ENCODE measurements at places on chromosomes 16 and 17. TPM values are rescaled to one million over a fixed set of nuclear protein-coding genes. Genes with fewer than 3 reads are reported as not detected.

The KRT24 gene
- not detected for total RNA-seq

The OR1A2 gene
- total RNA-seq = not detected

The GNGT2 gene
- 2.1 TPM for total RNA-seq

The NAA60 gene
- 40.8 TPM for total RNA-seq

The ZCCHC14 gene
- 31.0 TPM for total RNA-seq

The KRT222 gene
- not detected for total RNA-seq

The ANKFN1 gene
- total RNA-seq = 0.25 TPM

The NHERF2 gene
- total RNA-seq = 78.7 TPM

The MYH3 gene
- total RNA-seq = 2.2 TPM

The TAC4 gene
- total RNA-seq = not detected

The TBC1D3G gene
- total RNA-seq = not detected

The SPNS3 gene
- total RNA-seq = not detected

The TNRC6A gene
- 54.0 TPM for total RNA-seq

The GRB7 gene
- total RNA-seq = 2.1 TPM

The NPIPB4 gene
- total RNA-seq = 58.8 TPM

The FBXL20 gene
- 16.3 TPM for total RNA-seq

The DDX52 gene
- total RNA-seq = 19.7 TPM

All from ovary (tissue), 10 donors.